ENCODE measurements at places on chromosomes 1 and 21. TPM values are rescaled to one million over a fixed set of nuclear protein-coding genes. Genes with fewer than 3 reads are reported as not detected.

DNA sequence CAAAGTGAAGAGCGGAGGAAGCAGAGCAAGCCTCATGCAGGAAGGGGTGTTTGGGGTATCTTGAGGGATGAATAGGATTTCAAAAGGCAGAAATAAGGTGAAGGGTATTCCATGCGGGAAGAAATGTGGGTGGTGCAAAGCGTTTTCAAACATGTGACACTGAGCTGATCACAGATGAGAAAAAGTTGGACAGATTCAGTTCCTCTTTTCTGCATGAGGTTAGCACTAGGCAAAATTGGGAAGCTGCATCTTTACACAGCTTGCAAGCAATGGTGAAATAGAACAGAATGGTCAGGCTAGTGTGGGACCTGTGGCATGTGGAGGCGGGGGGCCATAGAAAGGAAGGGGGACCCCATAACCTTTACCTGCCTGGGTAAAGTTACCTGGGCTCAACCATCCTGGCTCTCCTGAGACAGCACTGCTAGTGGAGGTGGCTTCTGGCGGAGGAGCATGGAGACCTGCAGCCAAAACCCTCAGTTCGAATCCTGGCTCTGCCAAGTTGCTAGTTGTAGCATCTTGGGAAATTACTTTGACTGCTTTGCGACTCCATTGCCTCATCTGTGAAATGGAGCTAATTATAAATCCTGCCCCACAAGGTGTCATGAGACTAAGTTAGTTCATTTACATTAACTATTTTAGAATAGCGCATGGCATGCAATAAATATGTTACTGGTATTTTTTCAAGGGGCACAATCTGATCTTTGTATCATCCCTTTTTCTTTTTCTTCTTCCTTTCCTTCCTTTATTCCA lies 16.4 kb downstream of the KCNA10 start:
- no peak for DNase-seq

DNA sequence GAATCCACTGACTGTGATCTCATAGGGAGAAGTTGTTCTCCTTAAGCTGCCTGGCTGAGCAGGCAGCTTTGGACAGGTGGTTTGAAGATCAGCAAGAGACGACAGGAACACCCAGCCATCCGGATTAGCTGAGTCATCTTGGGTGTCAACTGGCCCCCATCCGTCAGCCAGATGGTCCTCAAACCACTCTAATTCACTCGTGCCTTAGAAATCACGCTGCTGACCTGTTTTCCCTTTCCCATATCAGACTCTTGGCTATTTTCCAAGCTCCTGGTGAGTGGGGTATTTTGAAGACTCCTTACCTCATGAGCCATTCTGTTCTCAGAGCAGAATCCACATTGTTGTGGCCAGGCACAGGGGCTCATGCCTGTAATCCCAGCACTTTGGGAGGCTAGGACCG lies 149.1 kb upstream of the L1TD1 start:
- peak; percentile 11 for DNase-seq

DNA sequence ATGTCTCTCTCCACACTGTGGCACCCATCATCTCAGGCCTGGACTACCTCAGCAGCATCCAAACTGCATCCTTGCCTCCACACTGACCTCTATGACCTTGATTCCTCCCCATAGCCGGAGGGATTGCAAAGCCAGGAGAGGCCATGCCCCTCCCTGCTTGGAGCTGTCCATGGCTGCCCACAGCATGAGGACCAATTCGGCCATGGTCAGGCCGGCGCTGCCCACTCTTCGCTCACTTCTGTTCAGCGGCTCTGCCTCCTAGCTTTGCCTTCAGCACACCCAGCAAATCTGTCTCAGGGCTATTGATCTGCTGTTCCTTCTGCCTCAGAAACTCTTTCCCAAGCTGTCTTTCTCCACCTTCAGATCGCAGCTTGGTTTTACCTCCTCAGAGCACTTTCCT lies 94.5 kb downstream of the TNR start:
- DNase-seq = no peak

DNA sequence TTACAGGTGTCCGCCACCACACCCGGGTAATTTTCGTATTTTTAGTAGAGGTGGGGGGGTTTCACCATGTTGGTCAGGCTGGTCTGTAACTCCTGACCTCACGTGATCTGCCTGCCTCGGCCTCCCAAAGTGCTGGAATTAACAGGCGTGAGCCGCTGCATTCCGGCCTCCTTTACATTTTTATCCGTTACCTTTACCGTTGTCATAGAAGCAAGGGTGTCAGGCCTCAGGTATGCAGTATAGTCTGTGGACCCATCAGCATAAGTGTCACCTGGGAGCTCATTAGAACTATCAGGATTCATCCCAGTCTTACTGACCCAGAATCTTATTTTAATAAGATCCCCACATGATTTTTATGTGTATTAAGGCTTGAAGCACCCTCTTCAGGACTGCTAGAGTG lies 5.4 kb downstream of the CDC42 start:
- DNase-seq = no peak

DNA sequence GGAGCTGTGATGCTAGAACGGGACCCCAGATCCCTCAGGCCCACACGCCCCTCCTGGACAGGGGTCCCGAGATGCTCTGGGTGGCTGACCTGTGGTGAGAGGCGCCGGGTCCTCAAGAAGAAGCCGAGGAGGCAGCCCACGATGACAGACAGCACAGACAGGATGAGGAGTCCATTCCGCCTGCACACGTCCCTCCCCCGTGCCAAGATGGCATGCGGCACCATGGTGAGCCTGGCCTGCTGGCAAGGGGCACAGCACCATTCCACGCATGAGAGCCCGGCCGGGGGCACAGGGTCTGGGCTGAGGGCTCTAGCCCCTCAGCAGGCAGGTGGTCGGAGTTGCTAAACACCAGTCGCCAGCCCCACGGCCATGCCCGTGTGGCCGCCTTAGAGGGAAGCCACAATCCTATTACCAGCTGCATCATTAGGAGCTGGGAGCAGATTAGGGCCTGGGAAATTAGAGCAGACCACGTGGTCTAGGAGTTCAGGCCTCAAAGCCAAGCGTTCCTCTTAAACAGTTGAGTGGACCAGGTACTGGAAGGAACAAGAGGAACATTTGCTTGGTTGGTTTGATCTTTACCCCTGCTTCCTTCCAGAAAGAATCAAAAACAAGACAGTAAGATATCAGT lies at the start of gene SLC1A7:
SLC1A7 (minus strand) TSS at position 413 of the 628 bp plus-strand sequence; CDS start at position 224, 189 bp downstream.
- no peak for DNase-seq

- no peak for DNase-seq
Measured at GRCh38 chr1:43962324-43962723, 7.5 kb upstream of the DPH2 start.

GRCh38 chr1:2053217-2053616 lies 3.0 kb downstream of the PRKCZ start:
- no peak for DNase-seq

- no peak for DNase-seq
Measured at GRCh38 chr1:218948446-218948845, 225.2 kb upstream of the LYPLAL1 start.

DNA sequence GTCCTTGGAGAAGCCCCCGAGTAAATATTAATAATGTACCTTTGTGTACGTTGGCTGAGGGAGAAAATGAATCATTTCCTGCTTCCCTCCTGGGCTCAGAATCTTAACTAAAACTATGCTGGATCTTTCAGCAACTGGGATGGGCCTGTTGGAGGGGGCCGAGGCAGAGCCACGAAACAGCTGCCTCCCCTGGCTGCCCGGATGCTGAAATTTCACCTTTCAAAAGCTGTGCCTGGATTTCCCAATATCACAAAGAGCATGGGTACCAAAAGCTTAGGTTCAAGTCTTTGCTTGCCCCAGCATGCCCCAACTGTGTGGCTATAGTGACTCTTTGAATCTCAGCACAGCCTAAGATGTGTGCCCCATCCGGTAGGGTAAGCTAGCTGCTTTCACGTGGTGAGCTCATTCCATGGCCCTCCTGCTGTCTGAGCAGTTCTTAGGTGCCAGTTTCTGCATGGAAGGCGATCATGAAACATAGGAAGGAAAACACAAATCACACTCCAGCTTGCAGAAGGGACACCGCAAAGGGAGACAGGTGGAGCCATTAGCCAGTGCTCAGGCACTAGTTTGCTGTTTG lies 473.5 kb downstream of the PTPRU start:
- DNase-seq = no peak

DNA sequence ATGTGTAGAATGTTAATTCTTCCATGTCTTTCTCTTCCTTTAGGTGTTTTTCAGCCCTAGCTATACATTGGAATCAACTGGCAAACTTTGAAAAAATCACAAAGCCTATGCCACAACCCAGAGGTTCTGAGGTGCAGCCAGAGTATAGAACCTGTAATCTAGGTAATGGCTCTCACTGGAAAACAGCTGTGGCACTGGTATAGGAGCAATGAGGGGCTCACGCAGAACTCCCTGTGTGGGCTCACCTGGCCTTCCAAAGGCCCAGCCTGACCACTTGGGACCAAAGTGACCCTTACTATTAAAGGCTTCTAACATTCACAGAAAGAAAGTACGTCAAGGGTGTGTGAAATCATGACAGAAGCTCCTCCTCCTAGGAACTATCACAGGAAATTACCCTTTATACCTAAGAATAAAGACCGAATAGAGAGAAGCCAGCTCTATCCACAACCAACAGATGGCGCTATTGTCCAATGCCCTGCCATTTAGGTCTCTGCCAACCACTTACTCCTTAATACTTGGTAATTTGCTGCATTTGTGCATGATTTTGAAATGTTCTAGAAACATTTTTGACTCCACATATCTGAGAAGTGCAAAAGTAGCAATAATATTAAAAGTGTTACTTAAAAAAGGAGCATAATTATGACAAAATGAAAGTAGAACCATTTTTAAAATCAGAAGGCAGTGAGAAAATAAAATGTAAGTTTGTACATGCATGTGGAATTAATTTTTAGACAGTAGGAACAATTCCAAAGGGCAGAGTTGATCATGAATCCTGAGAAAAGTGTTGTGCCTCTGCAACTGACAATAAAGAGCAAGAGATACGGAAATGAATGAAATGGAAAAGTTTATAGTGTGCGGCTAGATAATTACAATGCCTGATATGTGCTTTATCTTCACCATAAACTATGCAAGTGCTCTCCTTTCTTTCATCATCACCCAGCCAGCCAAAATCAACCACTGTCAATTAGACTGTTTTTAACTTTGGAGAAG lies 93.1 kb upstream of the HAO2 start:
- peak; percentile 53 for DNase-seq

DNA sequence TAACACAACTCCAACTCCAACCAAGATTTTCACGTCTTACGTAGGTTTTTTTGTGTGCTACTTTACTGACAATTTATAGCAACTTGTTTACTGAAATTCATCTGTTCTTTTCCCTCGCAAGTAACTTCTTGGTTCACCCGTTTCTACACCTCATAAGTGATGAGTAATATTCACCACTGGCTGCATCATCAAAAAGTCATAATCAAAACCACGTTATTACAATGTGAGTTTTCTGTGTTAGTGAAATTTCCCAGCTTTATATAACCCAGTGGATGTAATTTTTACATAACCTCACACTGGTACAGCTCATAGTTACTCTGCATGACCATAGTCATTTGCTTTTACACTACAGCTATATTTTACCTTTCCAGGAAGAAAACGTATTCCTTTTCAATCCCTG lies 401.1 kb upstream of the LYPLAL1 start:
- DNase-seq = no peak

DNA sequence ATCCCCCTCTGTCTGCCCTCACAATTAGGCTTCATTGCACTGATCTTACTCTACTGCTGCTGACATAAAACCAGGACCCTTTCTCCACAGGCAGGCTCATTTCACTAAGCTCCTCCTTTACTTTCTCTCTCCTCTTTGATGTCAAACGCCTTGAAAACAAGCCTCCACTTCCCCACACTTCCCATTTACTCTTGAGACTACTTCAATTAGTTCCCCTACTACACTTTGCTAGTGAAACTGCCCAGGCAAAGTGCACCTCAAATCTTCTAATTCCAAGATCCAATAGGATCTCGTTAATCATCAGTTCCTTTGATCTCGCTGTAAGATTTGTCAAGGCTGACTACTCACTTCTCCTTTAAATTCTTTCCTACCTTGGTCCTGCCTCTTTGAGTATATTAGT lies 5.9 kb upstream of the CDC20 start:
- DNase-seq = no peak

- no peak for DNase-seq
Measured at GRCh38 chr1:192880231-192880630, 71.4 kb downstream of the RGS2 start.

DNA sequence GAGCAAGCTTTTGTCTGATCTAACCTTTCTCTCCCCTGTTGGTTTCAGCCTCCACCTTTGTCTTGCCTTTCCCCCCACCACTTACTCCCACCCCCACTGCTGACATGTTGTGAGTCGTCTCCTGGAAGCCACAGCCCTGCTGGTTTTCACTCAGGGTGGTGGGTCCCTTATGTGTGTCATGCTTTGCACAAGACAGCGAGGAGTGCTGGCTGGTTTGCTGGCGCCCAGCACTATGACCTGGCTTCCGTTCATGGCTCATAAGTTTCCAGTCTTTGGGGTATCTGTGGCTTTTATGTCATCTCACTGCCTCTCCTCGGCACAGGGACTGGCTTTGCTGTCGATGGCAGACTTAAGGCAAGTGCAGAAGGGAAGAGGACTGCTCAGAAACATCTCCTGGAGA lies 177.7 kb downstream of the KIF26B start:
- no peak for DNase-seq

DNA sequence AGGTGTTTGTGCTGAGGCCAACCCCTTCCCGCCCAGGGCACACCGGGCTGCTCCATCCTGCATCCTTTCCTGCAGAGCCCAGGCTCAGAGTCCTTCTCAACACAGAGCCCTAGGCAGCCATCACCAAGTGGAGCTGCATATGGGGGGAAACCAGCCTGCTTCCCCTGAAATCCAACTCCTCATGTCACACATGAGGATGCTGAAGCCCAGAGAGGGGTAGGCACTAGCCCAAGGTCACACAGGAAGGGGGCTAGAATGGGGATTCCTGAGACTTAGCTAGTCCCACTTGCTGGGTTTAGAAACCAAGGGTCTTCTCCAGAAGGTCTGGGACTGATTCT lies 5.5 kb upstream of the TNFRSF1B start:
- DNase-seq = no peak

DNA sequence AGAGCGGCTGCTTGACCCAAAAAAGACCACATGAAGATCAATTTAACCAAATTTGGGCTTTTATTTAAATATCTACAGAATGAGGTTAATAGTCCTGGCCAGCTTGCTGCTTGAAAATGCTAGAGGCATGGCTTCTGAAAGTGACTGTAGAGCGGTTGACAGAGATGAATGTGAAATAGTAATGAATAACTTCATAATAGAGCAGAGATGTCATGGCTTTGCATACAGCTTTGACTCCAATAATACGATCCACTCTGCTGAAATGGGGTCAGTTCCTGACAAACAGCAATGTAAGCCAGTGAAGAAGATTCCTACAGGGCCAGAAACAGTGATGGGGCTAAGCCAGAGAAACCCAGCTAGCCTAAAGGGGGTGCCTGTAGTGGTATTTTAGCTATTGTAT lies 183.8 kb downstream of the PBX1 start:
- DNase-seq = no peak

- no peak for DNase-seq
Measured at GRCh38 chr1:110185181-110185580, 24.9 kb upstream of the KCNC4 start.

Gene AMIGO1
- 1.0 TPM for total RNA-seq

Gene TRIM33
- 42.1 TPM for total RNA-seq

Gene SLC35F3
- total RNA-seq = 0.07 TPM

Gene TEKT2
- 0.78 TPM for total RNA-seq

Gene HSF2BP
- 0.22 TPM for total RNA-seq

Gene OR13G1
- total RNA-seq = not detected

Gene HCRTR1
- total RNA-seq = not detected

Gene TLCD4
- total RNA-seq = 16.5 TPM

Gene AKT3
- 0.31 TPM for total RNA-seq

Gene SAMD13
- total RNA-seq = 0.56 TPM
